GM13977 (cell line): ENCODE measurements at places on chromosomes 4 and X.

- no peak for DNase-seq
These were observed 902.3 kb upstream of the SLIT2 start for GRCh38 chr4:19349416-19349815.

- DNase-seq, result no peak
These were observed 508.4 kb upstream of the FTHL17 start for GRCh38 chrX:31580227-31580626.

DNA sequence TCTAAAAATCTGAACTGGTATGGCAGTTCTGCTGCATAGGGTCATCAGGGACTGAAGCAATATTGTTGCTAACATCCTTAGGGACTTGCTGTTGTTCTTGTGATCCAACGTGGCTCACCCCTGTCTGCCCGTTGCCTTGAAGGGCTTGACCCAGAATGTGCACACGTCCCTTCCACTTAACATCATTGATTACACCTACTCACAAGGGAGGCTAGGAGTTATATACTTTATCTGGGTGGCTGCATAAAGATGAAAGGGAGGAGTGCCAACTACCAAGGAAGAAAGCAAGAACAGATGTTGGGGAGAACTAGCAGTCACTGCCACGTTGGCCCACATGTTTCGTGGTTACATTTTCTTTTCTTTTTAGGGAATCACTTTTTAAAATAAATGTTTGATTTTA lies 34.0 kb downstream of the SLC9A6 start:
- no peak for DNase-seq

DNA sequence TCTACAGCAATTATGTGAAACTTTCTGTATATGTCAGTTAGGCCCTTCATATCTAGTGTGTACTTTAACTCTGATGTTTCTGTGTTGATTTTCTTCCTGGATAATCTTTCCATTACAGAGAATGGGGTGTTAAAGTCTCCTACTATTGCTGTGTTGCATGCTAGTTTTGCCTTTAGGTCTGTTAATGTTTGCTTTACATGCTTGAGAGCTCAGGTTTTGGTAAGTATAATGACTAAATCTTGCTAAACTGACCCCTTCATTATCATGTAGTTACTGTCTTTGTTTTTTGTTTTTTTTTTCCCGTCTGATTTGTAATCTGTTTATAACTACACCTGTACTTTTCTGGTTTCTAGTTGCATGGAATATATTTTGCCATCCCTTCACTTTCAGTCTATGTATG lies 63.6 kb upstream of the UGT2B15 start:
- no peak for DNase-seq

DNA sequence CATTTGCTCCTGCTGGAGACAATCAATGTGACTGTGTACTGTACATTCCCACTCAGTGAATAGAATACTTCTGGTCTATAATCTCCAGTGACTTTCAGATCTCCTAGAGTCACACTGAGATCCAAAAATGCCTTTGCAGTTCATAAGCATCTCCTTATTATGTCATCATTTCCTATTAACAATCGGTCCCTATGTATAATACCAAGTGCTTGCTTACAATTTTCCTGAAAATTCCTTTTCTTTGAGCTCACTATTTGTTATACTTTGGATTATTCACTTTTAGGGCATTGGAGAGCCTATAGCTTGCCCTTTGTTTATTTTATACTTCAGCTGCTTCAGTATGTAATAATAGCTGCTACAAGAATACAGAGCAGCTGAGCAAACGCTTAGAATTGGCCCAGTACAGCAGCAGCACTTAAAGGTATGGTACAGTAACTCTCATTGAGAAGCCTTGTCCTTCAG lies 313.0 kb downstream of the DCTD start:
- no peak for DNase-seq

DNA sequence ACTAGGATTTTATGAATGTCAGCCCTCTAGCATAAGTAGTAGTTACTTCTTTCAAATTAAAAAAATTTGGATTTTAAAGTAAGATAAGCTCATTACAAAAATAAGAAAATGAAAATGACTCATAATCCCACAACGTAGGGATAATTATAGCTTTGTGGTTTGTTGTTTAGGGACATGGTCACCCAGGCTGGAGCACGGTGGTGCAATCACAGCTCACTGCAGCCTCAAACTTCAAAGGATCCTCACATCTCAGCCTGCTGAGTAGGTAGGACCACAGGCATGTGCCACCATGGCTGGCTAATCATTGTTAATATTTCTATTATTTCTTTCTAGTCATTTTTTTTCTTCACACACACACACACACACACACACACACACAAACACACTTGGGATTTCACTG lies 57.6 kb downstream of the PLAC1 start:
- DNase-seq, result no peak

GRCh38 chr4:156237231-156237630 lies 283.6 kb upstream of the CTSO start:
- DNase-seq, result no peak

- no peak for DNase-seq
These were observed 49.1 kb upstream of the DHRSX start for GRCh38 chrX:2549876-2550275.

DNA sequence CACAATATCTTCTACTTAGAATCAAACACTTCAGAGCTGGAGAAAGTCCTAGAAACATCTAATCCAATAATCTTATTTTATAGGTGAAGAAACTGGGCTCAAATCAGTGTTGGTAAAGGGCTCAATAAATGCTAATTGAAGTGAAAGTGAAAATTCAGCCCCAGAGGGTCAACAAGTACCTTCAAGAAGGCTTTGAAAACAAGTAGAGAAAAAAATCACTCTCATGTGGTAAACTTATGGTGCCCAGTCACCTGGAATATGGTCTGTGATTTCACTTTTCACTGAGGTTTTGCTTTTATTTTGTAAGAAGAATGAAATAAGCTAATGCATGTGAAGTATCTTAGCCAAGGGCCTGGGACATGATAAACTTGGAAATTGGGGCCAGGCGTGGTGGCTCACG lies 29.1 kb upstream of the EIF4E start:
- DNase-seq, result no peak

DNA sequence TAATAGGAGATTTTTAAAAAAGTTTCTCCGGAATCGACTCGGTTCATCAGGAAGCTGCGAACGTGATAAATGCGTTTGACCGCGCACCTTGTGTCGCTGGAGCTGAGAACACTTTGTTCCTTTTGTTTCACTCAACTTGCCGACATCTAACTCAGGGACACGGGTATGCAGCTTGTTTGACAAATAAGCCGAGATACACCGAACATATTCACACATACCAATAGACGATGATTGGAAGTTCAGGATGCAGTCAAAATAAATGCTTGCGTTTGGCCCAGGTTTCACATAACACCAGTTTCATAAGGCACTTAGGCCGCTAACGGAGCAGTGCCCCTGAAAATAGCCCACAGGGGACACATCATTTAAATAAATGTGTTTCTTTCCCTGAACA lies 932 bp upstream of the SHISA3 start:
- DNase-seq, result no peak

GRCh38 chr4:78611215-78611558 lies 59.6 kb downstream of the ANXA3 start:
- DNase-seq, result no peak

DNA sequence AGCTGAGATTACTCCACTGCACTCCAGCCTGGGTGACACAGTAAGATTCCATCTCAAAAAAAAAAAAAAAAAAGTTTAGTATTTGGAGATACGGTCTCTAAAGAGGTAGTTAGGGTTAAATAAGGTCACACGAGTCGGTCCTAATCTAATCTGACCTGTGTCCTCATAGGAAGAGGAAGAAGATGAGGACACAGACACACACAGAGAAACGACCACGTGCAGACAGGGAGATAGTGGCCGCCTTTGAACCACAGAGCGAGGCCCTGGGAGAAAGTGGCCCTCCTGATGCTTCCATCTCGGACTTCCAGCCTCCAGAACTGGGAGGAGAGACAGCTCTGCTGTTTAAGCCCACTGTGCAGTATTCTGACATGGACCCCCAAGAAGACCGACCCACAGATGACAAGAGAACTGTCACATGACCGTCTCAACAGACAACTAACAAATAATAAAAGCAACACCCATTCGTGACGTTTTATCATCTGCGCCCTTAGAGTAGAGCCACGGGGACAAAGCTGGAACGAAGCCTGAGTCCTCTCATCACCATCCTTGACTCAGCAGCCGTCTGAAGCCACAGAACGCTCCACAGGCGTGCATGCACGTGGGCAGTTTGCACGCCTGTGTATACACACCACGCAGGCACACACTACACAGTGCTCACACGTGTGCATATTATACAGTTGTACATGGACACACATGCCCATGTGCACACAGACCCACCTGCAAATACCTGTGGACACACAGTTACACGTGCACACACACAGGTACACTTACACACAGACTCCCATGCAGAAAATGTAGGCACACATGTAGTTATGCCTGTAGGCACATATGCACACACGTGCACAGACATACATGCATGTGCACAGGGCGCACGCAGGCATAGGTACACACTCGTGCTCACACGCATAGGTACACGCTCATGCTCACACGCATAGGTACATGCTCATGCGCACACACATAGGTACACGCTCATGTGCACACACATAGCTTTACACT lies 51.7 kb downstream of the FAM53A start:
- no peak for DNase-seq
